ENCODE measurements at places on chromosomes 7 and 10.

GRCh38 chr10:100186253-100187212 lies 704 bp upstream of the ERLIN1 start:
- peak; percentile 77 for DNase-seq

- no peak for DNase-seq
These were observed 9.2 kb downstream of the LHPP start for GRCh38 chr10:124470544-124471434.

GRCh38 chr7:142150869-142151268 lies 39.4 kb downstream of the MGAM2 start:
- no peak for DNase-seq

- DNase-seq, result no peak
These were observed 340.0 kb upstream of the MEOX2 start for GRCh38 chr7:16026253-16027020.

- no peak for DNase-seq
These were observed 123.9 kb upstream of the FZD1 start for GRCh38 chr7:91140286-91140685.

DNA sequence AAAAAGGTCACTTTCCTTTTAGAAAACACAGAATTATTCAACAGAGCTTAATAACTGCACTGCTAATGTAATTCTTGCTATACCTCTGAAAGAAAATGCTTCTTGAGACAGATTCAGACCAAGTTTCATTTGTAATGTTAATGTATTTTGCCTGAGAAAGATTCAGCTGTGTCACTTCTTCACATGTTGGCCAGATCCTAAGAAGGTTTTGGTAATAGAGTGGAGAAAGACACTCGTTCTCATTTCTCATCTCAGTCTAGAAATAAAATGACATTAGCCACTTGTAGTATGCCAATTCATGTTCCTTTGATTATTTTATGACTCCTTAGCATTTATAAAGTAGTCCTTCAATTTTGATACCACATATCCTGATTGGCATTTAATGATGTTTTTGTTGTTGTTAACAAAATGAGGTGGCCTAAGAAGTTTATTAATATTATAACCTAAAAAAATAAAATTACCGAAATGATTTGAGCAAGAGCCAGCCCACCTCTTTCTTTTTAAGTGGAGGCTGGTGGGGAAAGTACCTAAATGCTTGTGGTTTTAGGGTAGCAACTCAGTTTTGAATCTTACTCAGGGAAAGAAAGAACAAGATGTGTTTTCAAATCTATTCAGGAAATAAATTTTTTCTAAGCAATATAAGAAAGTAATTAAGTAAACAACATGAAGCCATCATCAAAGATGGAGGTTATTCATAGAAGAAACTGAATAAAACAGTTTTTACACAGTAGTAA lies 16.4 kb upstream of the ELAPOR2 start:
- no peak for DNase-seq

- no peak for DNase-seq
These were observed 985.6 kb upstream of the LRRN3 start for GRCh38 chr7:110105307-110105706.

DNA sequence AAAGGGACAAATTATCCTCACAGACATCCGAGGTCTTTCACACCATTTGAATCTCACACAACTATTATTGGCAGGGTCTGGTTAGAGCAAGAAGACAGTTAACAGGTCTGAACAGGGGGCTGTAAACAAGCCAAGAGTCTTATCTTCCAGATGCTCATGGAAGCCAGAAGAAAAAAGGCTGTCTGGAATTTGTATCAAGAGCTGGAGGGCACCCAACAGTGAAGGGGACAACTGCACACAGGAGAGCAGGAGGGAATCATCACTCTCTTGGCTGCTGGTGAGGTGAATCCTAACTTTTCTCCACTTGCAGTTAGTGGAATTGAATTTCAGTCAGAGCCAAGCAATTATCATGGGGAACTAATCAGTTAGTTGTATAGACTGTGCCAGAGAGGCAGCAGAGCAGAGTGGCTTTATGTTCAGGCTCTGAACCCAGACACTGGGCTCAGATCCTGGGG lies 880.2 kb upstream of the AUTS2 start:
- no peak for DNase-seq

DNA sequence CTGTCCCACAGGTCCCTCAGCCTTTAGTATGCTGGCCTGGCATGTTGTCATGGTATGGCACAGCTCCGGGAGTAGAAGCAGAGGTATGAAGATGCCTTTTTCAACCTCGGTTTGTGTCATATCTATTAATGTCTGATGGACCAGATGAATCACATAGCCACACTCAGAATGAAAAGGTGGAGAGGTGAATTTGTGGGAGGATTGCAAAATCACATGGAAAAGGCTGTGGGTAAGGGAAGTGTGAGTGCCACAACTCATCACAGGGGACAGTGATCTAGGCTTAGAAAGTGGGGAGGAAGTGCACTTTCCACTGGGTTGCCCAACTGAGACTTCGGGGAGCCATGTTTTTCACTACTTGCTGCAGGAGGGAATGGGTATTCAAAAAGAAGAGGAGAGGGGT lies 190.7 kb downstream of the WDR11 start:
- no peak for DNase-seq

DNA sequence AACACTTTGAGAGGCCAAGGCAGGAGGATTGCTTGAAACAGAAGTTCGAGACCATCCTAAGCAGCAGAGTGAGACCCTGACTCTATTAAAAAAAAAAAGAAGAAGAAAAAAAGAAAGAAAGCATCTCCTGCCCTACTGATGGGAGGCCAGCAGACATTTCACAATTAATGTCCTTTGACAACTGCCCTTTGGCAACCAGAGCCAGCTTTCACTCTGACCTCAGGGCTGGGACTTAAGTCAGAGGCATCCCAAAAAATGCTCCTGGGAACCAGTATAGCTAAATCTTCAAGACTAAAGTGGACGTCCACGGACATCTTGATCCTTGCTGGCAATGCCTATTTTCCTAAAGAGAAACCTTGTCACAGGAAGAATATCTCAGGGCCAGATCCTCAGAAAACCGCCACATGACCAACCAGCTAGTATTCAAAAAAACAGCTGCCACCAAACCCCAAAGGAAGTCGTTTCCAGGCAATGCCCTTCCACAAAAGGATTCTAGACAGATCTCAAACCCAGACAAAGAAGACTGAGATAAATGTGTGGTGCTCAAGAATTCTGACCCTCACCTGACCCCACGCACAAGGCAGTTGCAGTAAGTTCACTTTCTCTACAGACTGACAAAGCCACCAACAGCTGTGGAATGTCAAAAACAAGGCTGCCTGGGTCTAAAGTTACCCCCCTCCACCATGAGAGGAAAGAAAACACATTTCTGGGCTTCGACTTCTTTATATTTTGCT lies 18.4 kb downstream of the GFRA1 start:
- DNase-seq, result no peak

DNA sequence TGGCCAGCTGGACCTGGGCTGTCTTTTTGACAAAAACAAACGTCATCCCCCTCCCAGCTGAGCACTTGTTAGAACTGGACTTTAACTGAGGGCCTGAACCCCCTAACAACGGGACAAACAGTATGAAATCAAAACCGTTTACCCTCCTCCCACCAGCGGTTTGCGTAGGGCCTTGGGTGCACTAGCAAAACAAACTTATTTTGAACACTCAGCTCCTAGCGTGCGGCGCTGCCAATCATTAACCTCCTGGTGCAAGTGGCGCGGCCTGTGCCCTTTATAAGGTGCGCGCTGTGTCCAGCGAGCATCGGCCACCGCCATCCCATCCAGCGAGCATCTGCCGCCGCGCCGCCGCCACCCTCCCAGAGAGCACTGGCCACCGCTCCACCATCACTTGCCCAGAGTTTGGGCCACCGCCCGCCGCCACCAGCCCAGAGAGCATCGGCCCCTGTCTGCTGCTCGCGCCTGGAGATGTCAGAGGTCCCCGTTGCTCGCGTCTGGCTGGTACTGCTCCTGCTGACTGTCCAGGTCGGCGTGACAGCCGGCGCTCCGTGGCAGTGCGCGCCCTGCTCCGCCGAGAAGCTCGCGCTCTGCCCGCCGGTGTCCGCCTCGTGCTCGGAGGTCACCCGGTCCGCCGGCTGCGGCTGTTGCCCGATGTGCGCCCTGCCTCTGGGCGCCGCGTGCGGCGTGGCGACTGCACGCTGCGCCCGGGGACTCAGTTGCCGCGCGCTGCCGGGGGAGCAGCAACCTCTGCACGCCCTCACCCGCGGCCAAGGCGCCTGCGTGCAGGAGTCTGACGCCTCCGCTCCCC lies at the start of gene IGFBP1:
Gene IGFBP1 (plus strand): TSS at position 304 of the 808 bp plus-strand sequence. CDS start 165 bp downstream, at position 469.
- DNase-seq, result peak; percentile 26

DNA sequence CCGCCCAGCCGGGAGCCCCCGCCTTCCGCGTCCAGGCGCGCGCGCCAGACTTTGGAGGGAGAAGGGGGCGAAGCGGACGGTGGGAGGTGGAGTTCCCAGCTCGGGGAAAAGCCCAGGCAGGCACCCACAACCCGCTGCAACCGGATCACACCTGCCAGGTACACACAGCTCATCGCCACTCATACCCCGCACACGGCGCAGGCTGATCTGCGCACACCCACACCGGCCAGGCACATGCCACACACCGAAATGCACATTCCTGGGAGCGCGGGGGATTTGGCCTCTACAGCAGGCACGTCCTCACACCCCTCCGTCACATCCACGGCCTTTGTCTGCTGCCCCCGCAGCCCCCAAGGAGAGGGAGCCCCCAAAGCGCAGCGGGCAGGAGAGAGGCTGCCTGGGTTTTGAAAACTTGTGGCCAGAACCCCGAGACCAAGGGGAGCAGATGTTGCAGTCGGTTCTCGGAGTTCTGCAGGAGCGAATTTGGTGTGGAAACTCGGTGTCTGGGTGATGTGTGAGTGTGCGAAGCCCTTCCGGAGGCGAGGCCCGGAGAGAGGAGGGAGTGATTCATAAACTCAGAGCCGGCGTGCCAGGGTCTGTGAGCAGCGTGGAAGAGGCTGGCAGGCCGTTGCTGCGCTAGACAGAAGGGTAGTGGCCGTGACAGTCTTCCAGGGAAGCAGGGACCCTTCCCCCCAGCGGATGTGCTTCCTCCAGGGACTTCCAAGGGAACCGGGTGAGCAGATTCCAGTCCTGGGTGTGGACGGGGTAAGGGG lies 734 bp downstream of the CHST3 start:
- peak; percentile 50 for DNase-seq

- no peak for DNase-seq
These were observed 68.4 kb upstream of the OIT3 start for GRCh38 chr10:72825163-72825562.

GRCh38 chr10:13718820-13719219 lies 132.1 kb downstream of the PRPF18 start:
- no peak for DNase-seq

DNA sequence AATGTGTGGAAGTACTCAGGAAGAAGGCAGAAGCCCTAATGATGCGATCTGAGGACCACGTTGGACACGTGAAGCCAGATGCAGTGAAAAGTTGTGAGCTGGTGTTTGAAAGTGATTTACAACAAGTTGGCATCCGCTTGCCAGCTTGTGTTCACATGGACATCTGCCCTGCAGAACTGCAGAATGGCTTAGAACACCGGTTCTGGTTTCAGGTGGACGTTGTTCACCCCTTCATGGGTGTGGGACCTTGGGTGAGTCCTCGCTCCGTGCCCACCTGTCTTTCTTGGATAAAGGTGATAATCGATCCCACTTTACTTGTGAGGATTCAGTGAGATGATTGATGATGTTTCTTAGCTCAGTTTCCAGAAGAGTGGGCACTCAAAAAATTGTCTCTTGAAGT lies 53.8 kb downstream of the CAMK1D start:
- DNase-seq, result no peak

DNA sequence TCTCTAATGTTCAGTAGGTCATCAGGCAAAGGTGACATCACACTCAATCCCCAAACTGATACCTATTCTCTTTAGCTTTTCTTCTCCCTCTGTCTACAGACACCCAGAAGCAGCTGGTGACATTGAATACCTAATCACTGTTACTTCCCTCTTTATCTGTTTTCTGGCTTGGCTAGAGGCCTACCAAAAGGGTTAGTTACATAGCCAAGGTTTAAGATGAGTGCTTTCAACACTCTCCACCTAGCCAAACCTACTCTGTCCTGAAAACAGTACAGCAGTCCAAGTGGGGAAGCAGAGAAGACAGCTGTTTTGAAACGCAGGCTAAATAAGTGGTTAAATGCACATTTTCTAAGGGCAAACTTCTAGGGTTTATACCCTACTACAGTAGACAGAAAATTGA lies 39.4 kb downstream of the CCNJ start:
- no peak for DNase-seq

DNA sequence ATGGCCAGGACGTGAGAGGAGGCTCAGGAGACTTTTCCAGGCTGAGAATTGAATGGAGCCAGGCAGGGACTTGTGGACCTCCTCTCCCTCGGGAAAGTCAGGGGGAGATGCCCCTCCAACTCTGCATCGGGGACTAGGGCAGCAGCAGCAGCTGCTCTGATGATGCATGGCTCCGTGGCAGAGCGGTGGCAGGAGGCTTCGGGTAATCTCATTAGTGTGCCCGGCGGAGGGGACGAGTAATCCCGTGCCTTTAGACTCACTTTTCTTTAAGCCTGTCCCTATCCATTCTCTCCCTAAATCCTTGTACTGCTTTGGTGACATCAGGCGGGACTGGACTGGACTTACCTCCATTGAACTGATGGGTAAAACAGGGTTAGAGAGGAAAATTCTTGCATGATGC lies 75.1 kb downstream of the ZMIZ1 start:
- peak; percentile 88 for DNase-seq

DNA sequence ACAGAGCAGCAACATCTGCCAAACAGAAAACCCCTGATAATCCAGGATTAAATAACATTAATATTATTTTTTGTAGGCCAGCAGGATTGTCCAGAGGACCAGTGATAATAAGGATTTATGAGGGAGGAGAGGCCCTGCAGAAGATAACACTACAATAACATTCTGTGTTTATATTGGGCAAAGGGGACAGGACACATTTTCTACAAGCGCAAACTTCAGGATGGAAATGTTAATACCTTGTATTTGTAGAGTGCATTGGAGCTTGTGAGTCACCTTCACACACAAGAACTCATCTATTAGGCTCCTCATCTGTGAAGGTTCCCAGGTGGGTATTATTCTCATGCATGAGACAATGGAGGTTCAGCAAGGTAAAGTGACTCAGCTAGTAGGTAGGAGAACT lies 51.0 kb downstream of the BAMBI start:
- no peak for DNase-seq

DNA sequence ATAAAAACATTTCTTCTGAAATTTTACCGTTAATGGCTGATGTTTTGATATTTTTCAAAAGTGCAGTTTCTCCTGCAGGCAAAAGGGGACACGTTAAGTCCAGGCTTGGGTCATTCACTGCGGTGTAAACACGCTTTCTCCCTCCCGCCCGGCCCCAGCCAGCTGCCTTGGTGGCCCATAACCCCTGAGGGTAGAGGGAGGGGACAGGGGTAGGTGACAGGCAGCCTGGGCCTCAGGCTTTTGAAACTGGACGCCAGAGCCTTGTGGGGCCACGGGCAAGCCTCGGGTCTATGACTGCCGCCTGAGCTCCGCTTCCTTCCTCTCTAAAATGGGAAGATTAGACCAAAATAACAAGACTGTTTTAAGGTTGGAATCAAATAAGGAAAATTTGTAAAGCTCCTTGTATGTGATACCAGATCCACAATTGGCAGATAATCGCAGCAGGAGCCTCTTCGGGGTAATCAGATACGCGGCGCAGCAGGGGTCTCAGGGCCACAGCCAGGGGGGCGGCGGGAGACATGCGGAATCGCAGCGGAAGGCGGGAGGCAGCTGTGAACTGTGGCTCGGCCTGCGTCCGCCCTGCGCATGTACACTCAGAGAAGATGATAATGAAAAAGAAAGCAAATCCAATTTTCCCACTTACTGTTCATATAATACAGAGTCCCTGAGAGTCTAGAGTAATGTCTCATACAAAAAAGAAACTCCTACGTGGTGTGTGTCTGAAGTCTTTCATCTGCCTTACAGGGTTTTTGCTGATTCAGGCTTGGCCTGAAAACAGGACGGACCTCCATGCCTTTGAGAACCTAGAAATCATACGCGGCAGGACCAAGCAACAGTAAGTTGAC lies 138.3 kb downstream of the EGFR start:
- no peak for DNase-seq

- no peak for DNase-seq
These were observed 3.5 kb upstream of the DAGLB start for GRCh38 chr7:6451224-6451705.
